ENCODE measurements at places on chromosomes 4 and X.

GRCh38 chrX:40104985-40105834 lies 7.5 kb upstream of the BCOR start:
- DNase-seq, result no peak

- DNase-seq, result no peak
These were observed 19.9 kb downstream of the DCHS2 start for GRCh38 chr4:154471526-154472331.

- peak; percentile 3 for DNase-seq
These were observed 21.8 kb upstream of the JAKMIP1 start for GRCh38 chr4:6221851-6222760.

DNA sequence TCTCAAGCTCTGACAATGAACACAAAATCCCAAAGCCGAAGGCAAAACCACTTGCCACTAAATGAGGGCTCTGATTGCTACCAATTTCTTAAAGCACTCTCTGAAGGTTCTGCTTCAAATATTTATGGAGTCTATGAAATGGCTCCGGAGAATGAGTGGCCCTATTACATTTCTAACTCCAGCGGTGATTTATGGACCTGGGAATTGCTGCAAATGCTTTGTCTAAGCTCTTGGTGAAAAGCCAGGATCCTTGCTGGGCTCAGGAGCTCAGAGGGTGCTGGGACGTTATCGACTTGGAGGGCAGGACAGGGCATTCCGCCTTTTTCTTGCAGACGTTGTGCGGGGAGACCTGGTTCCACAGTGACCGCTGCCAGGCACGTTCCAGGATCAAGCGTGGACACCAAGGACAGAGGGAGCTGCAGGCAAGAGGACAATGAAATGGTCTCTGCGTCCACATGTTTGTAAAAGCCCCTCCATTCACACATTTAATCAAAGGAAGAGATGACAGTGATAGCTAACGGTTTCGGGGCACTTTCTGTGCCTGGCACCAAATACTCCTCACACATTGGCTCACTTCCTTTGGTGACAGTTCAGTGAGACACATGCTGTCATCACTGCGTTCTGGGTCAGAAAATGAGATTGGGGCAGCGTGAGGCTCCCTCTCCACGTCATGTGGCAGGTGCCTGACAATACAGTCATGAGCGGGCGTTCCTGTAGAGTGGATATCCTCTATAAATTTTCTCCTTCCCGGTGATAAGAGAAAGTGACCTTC lies 58.8 kb downstream of the C4orf50 start:
- no peak for DNase-seq

GRCh38 chrX:316351-317325 lies 2.0 kb downstream of the GTPBP6 start:
- no peak for DNase-seq

GRCh38 chrX:110015915-110016314 lies 13.0 kb downstream of the TMEM164 start:
- DNase-seq, result no peak

DNA sequence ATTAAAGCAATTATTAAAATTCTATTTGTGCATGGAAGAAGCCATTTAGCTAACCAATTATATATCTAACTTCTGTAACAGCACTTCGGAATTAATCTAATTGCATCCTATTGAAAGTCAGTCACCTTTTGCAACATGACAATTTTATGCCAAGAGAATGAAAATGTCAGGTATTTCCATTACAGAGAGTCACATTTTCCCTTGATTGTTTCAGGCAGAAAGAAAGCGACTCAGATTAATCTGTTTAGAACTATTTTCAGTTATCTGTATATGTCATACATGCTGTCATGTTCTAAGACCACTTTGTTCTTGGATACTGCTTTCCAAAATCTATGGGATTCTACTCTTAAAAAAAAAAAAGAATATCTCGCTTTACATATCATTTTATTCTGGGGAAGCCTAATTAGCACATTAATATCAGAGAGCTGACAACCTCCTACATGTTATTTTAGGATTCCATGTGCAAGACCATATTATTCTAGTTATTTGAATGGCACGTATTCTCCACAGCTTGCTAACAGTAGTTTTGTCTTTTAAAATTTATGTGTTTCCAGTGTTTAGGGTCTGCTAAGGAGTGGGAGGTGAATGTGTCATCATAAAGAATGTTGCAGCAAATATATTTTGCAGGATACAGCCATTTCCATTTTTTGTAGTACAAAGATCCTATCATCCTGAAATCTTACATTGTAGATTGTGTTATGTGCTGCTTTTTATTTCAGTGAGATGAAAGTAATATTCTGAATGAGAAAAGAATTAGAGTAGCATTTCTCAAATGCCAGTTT lies 31.7 kb downstream of the GALNT7 start:
- DNase-seq, result no peak

- DNase-seq, result no peak
These were observed 105.9 kb upstream of the SCOC start for GRCh38 chr4:140267576-140267975.

DNA sequence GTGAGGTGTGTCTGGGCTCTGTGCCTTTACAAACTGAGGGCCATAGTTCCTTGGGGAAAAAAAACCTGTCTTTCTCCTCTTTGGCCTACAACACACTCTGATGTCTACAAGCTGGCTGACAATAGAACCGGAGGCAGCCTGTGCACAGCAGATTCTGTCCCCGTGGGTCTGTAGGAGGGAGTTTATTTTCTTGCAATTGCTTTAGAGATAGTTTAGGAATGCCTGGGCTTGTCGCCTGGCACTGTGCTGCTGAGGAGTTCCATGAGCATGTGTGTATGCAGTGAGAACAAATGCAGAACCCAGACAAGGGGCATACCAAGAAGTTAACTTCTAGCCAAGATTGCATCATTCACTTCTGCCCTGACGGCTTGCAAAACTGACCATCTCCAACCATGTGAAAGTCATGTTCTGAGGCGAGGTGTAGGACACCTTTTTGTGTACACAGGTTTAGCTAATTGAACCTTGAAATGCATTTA lies 54.1 kb downstream of the CCNI start:
- peak; percentile 97 for DNase-seq

- DNase-seq, result no peak
These were observed 221.1 kb downstream of the PTTG2 start for GRCh38 chr4:38181286-38181685.

DNA sequence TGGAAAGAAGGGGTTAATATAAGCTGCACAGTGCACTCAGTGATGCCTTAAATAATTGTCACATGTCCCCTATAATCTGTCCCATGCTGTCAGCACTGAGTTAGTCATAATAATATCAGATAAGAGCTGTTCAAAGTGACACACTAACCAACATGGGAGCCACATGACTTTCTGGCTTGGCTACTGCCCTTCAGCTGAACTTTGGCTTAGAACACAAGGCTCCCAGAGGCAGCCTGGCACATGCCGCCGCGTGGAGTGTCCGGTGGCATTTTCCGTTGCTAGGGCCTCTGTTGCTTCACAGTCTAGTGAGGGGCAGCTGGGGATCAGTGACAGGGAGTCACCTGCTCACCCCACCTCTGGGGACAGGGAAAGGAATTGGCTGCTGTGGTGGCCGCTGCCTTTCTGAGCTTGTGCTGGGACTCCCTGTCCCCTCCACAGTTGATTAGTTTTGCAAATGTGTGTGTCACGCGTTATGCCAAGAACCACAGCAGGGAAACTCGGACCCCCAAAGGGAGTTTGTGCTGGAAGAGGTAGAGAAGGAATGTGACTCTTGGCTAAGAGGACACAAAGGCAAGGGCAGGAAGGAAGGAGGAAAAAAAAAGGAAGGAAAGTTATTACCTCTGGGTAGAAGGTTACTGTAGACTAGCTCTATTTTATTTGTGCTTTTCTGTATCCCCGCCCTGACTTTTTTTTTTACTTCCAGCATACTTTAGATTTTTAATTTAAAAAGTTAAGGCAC lies 41.1 kb upstream of the PPARGC1A start:
- no peak for DNase-seq

DNA sequence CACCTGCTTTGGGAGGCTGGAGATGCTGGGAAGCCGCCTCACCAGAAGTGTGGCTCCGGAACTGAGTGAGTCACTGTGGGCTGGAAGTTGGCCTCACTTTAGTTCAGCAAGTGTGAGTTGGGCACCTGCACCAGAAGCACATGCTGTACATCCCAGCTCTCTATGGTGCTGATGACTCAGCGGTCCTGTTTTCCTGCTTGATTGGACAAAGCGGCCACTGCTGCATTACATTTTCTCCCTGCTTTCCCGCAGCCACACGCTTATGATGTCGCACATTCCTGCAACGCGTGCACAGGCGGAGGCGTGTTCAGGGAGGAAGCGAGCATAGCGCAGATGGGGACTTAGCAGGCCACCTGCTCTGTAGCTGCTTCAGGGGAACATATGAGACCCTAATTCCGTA lies 26.7 kb upstream of the CLDN34 start:
- no peak for DNase-seq

GRCh38 chrX:40644821-40645358 lies 2.5 kb downstream of the CXorf38 start:
- DNase-seq, result peak; percentile 78

GRCh38 chr4:76341063-76341462 lies 34.5 kb downstream of the STBD1 start:
- peak; percentile 82 for DNase-seq

- DNase-seq, result no peak
These were observed 324.8 kb upstream of the NWD2 start for GRCh38 chr4:36919721-36920120.

DNA sequence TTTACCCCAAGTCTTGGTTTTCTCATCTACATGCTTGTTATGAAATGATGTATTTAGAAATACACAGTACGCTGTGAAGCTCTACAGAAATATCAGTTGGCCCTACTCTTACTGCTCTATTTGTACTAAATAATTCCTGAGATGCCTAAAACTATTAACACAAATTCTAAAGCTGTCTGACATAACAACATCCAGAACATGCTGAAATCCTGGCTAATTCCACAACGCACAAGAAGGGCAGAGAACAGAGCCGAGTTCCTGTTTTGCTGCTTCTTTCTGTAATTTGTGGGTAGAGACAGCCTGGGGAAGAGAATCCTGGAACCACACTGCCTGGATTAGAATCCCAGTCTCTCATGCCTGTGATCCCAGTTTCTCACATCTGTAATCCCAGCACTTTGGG lies 59.0 kb downstream of the ZNF827 start:
- DNase-seq, result peak; percentile 46

GRCh38 chr4:11495818-11496217 lies 67.1 kb upstream of the HS3ST1 start:
- DNase-seq, result no peak

GRCh38 chr4:66367043-66367660 lies 696.9 kb upstream of the EPHA5 start:
- DNase-seq, result no peak

GRCh38 chr4:86895692-86896488 lies 3.7 kb upstream of the C4orf36 start:
- peak; percentile 83 for DNase-seq

GRCh38 chr4:55014876-55015275 lies 110.5 kb downstream of the KDR start:
- DNase-seq, result no peak

- no peak for DNase-seq
These were observed 1106.6 kb upstream of the LCORL start for GRCh38 chr4:19128176-19128575.

GRCh38 chrX:139724626-139725025 lies 16.7 kb upstream of the MCF2 start:
- peak; percentile 29 for DNase-seq

GRCh38 chrX:103647630-103648029 lies 18.9 kb downstream of the TCEAL1 start:
- DNase-seq, result no peak

DNA sequence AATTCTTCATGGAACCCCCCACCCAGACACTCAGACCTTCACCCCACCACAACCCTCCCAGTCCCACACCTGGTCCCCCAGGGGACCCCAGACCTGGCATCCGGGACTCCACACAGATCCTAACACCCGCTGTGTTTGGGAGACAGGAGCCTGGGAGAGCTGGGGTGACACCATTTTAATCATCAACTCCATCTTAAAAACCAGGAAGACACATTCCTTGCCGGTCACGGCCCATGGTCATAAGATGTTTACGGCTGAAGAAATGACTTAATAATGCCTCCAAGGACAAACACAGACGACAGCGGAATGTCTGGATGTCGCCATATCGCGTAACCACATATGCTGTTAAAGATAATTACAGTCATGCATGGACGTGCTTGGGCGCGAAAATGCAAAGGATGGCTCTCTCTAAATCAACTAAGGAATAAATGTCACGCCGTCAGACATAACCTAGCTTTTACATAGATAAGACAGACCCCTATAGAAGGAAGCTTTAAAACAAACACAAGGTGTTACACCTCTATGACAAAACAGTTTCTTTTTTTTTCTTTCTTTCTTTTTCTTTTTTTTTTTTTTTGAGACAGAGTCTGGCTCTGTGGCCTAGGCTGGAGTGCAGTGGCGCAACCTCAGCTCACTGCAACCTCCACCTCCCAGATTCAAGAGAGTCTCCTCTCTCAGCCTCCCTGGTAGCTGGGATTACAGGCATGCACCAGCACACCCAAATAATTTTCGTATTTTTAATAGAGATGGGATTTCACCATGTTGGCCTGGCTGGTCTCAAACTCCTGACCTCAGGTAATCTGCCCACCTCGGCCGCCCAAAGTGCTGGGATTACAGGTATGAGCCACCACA lies 2.1 kb upstream of the DHRSX start:
- peak; percentile 23 for DNase-seq

DNA sequence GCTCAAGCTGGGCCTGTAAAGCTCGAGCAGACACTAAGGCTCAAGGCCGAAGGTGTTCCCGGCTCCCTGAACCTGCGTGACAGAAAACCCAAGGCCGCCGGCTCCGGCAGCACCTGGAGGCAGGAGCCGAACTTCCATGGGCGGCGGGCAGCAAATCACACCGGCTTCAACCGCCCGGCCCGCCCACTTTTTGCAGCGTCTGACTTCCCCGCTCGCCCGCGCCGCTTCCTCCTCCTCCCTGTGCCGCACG lies 940 bp upstream of the NSD2 start:
- peak; percentile 67 for DNase-seq

- DNase-seq, result no peak
These were observed 5.2 kb downstream of the MFSD8 start for GRCh38 chr4:127959794-127960193.

- DNase-seq, result peak; percentile 76
These were observed 159.7 kb downstream of the NSUN7 start for GRCh38 chr4:40909363-40909876.

DNA sequence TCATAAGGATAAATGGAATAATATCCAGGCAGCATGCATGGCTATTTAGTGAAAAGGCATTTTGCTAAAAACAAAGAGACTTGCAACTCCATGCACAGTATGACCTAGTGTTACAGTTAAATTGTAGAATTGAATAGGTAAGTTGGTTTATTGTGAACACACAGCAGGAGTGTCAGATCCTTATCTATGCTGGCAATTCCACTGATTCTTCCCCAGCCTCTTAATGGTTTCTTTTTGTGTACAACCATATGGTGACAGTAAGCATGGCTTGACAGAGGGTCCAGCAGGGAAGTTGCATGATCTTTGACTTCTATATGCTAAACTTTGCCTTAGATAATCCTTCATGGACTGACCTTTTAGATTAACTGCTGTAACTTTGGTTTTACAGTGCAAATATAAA lies 936.6 kb upstream of the EPHA5 start:
- no peak for DNase-seq

- no peak for DNase-seq
These were observed 57.3 kb upstream of the ENPEP start for GRCh38 chr4:110418641-110419040.
